ENCODE measurements at places on chromosomes 2 and 18.
A peak's percentile ranks its signal among the peaks of the same experiment; 100 is the strongest.

GRCh38 chr2:41972819-41973218 lies 75.0 kb upstream of the PKDCC start:
- DNase-seq, result no peak

GRCh38 chr2:129144082-129144791 lies 825.6 kb upstream of the HS6ST1 start:
- DNase-seq, result no peak

DNA sequence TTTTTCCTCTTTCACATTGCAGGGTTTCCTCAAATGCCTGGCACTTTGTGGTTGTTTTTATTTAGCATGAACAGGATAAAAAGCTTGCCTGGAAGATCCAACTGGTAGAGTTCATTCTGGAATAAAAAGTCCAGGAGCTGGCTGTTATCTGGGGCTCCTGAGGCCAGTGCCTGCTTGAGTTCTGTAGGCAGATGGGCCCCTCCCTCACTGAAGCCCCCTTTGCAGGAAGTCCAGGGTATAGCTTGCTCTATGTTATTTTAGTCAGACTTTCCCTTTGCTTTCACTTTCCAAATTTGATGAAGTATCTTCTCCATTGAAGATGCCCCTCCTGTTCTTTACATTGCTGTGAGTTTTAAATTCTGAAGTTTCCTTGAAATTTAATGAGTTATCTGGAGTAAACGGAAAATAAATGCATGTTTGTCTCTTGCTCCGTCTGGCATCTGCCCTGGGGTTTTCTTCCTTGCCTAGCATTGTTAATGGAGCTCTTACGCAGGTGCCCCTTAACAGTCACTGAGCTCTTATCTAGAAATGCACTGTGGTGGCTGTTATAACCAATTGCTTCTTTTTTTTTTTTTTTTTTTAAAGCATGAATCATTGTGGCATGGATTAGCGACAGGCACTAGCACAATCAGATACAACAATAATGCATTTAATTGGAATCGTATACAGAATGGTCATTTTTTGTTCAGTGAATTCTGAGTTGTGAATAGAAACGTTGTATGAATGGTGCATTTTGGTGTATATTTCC lies 27.0 kb upstream of the LPIN1 start:
- DNase-seq, result no peak

DNA sequence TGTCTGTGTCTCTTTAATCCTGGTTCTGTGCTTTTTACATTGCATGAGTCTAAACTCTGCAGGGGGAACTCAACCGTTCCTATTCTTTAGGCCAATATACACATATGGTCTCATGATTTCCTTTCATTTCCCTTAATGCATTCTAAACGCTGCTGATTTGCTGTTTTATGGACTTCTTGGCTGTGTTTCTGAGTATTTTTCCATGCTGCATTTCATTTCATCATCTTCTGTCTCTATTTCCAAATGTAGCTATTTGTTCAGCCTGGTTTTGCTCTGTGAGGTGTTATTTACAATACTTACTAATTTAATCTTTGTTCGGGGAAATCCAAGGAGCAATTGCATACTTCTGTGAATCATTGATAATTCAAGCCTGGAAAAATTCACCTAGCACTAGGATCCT lies 897.2 kb downstream of the TSN start:
- DNase-seq, result peak; percentile 21

DNA sequence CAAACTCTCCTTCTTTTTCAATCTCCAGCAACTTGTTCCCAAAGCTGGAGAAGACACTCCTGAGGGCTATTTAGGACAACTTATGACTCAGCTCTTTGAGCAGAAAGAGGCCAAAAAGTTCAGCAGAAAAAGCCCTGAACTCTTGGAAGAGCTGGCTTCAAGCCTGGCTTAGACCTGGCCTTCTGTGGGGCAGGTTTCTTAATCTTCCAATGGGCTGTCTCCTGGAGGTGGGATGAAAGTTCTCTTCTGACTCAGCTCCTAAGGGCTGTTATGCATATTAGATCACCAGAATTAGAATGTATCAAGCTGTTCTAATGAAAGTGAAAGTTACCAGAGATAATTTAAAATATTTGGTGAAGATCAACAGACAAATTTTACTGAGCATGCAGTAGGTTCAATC lies 129.4 kb downstream of the RAD51AP2 start:
- no peak for DNase-seq

DNA sequence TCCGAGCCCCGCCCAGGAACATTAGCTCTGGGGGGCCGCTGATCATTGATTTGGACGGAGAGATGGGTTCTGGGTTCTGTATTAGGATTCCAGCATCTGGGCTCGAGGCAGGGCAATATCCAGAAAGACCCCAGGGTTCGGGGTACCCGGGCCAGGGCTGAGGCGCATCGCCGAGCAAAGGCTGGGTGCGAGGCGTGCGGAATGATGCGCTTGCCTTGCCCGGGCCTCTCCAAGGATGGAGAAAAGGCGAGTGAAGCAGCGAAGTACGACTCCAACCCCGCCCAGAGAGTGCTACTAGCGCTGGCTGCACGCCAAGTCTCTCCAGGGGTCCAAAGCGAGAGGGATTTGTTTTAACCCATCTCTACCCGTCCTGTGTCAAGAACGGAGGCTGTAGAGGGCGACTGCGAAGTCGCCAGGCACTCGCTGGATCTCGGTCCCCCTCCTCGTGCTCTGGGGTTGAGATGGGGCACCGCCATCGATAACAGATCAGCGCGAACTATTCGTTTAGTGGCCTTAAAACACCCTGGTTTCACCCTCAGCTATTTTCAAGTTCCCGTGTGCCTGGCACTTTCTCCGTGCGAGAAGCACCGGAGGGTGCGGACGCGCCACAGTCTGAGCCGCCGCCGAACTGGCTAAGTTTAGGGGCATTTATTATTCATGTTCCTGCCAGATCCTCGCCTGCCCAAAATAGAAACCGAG lies 1.9 kb downstream of the ADCYAP1 start:
- no peak for DNase-seq

DNA sequence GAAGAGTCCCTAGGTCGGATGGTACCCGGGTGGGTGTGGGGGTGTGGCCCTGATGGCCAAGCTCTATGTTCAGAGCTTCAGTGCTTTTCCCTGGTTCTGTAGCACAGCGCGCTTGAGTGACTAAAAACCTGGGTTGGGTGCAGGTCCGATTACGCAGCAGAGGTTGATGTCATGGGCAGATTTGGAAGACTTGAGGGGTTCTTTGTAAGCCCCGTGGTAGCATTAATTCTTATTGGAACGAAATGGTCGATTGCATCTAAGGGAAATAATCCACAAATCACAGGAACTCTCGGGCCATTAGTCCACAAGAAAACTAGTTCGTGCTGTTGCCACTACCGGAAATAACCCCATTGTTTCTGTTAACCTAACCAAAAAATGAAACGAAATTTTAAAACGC lies 9.0 kb downstream of the HOXD8 start:
- no peak for DNase-seq

- DNase-seq, result no peak
Observed at GRCh38 chr2:140679752-140680151, 1451.1 kb downstream of the LRP1B start.

DNA sequence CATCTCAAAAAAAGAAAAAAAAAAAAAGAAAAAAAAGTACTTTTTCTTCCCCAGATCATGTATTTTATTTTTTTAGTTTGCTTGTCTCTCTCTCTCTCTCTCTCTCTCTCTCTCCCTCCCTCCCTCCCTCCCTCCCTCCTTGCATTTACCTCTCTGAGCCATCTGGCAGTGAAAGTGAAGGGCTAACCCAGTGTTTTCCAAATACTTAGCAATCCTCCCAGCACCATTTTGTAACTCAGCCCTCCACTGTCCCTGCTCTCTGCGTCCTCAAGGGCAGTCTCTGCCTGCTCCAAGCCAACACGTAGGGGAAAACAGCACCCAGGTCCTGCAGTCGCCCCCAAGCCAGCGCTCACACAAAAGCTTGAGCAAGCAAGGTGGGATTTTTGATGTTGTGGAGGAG lies 19.6 kb upstream of the TEX44 start:
- no peak for DNase-seq

DNA sequence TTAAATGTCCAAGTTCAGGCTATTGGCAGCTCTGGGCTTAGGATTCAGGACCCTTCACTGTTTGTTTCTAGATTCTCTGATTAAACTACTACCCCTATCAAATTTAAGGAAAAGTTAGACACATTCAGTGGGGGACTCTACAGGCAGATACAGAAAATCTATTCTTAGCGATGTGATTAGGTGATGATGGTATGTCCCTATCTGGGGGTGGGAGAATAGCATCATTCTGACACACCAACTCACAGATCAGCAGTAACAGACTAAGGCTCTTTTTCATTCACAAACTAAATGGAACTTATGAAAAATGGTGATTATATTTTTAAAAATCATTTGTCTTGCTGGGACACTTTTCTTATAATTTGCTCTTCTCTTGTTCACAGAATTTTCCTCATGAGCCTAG lies 232.9 kb upstream of the CDH2 start:
- no peak for DNase-seq

- no peak for DNase-seq
Observed at GRCh38 chr2:176934131-176934530, 278.5 kb upstream of the HNRNPA3 start.

DNA sequence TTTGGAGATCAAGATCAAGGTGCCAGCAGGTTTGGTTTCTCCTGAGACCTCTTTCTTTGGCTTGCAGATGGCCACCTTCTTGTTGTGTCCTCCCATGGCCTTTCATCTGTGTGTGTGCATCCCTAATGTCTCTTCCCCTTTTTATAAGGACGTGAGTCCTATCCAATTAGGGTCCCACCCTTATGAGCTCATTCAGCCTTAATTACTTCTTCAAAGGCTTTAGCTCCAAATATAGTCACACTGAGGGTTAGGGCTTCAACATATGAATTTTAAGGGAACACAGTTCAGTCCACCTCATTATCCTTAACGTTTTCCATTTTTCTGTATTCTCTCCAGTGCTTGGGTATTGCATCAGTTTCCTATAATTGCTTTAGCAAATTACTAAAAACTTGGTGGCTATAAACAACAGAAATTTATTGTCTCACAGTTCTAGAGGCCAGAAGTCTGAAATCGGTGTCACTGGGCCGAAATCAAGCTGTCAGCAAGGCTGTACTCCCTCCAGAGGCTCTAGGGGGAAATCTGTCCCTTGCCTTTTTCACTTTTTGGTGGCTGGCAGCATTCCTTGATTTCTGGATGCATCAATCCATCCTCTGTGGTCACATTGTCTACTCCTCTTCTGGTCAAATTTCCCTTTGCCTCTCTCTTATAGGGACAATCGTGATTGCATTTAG lies 34.1 kb downstream of the CDC42EP3 start:
- DNase-seq, result no peak

GRCh38 chr18:79257480-79257879 lies 138.2 kb upstream of the NFATC1 start:
- DNase-seq, result no peak
